ENCODE measurements at places on chromosomes 2 and 18.

DNA sequence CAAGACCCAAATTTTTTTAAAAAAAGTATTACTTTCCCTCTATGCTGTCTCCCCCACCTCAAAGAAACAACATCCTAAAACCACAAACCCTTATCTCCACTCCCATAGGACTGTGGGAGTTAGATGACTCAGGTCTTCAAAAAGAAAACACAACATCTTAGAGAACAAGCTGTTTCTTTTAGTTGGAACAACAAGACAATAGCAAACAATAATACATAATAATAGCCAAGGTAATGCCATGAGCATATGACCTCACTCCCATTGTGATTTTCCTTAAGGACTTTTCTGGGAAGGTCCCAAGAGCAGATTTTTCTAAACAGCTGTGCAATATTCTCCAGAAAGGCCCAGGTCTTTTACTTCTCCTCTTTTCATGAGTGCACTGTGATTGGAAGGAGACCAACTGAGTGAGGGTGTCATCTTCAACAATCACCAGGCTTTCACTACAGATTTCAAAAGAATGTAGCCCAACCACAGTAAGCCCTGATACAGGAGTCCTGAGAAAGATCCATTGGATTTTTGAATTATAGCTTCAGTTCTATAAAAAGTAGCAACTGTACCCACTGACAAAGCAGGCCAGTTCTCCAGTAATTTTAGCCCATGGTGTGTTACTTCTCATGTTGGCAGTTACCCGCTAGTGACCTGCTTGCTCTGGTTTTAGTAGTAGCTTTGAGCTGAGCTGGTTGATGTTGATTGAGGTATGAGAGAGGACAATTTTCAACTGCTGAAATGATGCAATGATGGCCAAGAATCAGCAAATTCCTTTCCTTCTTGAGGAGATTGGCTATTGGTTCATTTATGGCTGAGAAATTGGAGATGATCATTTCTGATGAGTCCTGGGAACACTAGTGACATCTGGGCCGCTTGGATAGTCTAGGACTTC is 144.5 kb upstream of the TCF4 start:
- DNase-seq, result no peak

DNA sequence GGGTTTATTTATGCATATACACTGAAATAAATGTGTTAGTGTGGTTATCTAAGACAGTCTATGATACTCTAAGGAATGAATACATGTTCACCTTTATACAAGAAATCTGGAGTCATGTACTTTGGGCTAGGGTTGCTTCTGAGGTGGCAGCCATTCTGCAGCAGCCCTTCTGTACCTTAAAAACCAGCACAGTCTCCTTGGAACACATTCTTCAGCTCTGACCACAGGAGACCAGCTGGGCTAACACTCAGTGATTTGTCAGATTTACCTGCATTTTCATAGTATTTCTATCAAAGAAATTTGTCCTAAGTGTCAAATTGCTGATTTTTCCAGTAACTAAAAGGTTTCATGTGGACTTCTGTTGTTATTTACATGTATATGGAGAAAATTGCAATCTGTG is 167.7 kb downstream of the CAMKMT start:
- no peak for DNase-seq

GRCh38 chr2:199757233-199757870 is 93.6 kb downstream of the FTCDNL1 start:
- no peak for DNase-seq

DNA sequence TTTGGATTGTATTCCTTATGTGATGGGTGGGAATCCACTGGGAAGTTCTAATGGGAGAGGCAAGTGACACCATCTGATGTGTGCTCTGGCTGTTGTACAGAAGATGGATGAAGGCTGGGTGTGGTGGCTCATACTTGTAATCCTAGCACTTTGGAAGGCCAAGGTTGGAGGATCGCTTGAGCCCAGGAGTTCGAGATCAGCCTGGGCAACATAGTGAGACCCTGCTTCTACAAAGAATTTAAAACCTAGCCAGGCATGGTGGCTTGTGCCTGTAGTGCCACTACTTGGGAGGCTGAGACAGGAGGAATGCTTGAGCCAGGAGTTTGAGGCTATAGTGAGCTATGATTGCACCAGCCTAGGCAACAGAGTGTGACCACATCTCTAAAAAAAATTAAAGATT is 10.6 kb upstream of the MSH6 start:
- DNase-seq, result no peak

GRCh38 chr18:57890266-57890665 is 87.2 kb upstream of the ATP8B1 start:
- no peak for DNase-seq

GRCh38 chr2:194526121-194526520 is 1130.9 kb upstream of the SLC39A10 start:
- DNase-seq, result no peak

DNA sequence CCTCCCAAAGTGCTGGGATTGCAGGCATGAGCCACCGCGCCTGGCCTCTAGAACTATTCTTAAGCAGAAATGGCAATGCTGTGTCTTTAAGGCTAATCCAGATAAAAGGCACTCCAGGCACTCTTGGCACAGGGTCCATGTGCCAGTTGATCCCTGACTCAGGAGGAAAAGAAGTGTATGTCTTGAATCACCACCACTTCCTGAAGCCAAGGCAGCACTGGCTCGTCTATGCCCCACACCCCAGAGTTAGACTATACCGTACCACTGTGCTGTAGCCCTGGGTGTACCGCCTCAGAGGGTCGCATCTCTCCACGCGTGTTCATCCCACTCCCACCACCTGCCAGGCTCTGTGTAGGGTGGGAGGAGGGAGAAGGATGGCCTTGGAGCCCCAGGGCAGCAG is 9.0 kb downstream of the TNFRSF11A start:
- DNase-seq, result no peak

GRCh38 chr2:173647681-173648311 is 293.1 kb downstream of the CDCA7 start:
- no peak for DNase-seq

- no peak for DNase-seq
Measured at GRCh38 chr18:48545757-48546321, 7.0 kb downstream of the CTIF start.

- no peak for DNase-seq
Measured at GRCh38 chr18:44651918-44652572, 28.6 kb upstream of the SETBP1 start.

GRCh38 chr2:55869637-55870325 is 53.8 kb downstream of the EFEMP1 start:
- DNase-seq, result no peak

GRCh38 chr2:207504513-207505170 is 25.1 kb upstream of the CREB1 start:
- DNase-seq, result no peak

DNA sequence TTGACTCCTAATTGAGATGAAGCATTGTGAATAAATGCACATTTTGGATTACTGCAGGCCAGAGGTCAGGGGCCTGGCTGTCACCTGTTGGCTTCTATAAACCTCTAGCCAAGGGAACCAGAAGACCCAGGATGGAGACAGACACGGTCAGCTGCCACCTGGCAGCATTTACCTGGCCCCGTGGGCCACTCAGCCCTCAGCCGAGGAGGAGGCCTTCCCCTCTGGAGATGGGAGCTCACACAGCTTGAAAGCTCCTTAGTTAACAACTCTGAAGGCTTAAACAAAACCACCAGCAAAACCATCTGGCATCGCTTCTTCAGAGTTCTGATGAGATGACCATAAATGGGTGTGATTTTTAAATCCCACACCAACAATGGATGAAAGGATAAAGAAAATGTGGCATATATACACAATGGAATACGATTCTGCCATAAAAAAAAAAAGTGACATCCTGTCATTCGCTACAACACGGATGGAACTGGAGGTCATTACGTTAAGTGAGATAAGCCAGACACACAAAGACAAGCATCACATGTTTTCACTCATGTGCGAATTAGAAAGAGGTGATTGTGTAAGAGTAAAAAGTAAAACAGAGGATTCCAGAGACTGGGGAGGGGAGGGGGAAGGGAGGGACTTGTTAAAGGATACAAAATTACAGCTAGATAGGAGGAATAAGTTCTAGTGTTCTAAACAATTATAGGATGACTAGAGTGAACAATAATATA is 218.4 kb downstream of the TMEM163 start:
- DNase-seq, result no peak

DNA sequence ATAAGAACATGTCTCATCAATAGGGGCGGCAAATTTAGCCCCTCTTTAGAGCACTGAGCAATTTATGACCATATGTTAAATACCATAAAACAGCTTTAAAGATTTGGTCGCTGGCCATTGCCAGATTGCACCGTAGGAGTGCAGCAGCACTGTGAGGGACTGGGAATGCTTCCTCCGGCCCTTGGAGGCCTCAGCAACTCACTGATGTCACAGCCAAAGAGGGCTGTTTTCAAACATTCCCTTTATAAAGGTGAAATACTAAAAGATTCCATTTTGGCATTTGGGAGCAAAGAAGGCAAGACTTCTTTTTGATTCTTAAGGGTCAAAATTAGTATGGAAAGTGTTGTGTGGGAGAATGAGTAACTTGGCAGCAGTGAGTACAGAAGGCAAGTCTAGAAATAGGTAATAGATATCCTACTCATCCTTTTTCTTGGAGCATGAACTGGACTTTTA is 63.7 kb downstream of the BABAM2 start:
- DNase-seq, result no peak

DNA sequence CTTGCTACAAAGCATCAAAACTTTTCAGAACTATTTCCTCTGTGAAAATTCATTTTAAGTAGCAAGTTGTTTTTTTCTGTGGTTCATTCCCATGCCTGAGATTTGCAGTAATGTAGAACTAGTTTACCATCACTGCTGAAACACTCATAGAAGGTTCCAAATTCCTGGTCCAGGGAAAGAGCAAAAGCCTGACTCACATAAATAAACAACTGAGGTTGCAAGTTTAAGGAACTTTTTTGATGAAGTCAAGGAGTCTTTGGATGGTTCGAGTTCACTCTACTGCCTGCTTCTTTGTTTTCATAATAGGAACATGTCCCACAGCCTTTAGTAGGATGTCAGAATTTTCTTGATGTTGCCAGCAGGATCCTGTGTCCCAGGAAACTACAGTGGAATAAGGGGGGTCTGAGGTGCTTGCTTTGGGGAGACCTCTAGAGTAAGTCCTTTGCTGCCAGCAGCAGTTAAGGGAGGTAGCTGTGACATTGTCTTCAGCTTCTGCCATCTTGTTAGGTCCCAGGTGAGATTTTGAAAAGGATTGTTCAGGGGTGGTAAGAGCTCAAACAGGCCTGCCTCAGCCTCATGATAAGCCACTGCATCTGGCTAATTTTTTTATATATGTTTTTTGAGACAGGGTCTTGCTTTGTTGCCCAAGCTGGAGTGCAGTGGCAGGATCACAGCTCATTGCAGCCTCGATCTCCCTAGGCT is 43.9 kb downstream of the ACSL3 start:
- no peak for DNase-seq

DNA sequence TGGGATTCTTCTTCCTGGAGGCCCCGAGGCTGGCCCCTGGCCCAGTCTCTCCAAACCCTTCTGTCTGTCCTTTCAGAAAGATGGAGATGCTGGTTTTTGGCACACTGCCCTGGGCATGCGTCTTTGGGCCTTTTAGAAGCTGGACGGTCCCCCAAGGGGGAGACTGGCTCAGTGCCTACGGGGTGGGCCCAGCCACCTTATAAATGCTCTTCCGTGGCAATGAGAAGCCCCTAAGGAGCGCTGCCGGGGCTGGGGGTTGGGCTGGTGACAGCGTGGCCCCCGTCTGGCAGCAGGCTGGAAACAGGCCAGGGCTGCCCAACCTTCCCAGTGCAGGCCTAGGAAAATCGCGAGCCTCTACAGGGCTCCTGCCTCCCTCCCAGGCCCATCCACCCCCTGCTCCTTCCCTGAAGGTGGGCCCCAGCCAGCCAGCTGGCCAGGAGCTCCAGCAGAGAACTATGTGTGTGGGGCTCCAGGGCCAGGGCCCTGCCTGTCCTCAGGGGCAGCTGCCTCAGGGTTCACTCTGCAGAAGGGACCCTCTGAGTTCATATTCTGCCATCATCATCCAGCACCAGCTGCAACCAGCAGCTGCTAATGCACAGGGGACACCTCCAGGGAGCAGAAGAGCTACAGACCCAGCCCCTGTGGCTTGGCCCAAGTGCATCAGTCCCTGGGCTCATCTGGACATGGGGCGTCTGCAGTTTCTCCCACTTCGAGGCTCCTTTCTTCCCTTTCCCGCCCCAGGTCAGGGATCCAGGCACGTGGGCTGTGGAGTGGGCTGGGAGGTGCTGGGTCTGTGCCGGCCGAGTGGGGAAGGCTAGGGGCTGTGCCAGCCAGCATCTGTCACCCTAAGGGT is 107.6 kb upstream of the OTOS start:
- no peak for DNase-seq

DNA sequence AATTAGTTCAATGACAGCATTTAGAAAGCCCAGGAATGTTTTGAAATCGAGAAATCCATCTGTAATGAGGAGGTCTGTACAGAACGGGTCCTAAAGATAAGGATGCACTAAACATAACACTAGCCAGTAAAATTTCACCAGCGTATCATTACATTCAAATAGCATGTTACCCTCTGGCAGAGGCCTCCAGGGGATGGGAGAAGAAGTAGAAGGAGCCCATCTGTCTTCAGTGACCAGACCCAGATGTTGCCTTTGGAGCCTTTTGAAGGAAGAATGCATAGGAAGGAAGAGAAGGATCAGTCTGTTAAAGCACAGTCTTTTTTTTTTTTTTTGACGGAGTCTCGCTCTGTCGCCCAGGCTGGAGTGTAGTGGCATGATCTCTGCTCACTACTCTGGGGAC is 86.1 kb upstream of the BCL2L11 start:
- no peak for DNase-seq

DNA sequence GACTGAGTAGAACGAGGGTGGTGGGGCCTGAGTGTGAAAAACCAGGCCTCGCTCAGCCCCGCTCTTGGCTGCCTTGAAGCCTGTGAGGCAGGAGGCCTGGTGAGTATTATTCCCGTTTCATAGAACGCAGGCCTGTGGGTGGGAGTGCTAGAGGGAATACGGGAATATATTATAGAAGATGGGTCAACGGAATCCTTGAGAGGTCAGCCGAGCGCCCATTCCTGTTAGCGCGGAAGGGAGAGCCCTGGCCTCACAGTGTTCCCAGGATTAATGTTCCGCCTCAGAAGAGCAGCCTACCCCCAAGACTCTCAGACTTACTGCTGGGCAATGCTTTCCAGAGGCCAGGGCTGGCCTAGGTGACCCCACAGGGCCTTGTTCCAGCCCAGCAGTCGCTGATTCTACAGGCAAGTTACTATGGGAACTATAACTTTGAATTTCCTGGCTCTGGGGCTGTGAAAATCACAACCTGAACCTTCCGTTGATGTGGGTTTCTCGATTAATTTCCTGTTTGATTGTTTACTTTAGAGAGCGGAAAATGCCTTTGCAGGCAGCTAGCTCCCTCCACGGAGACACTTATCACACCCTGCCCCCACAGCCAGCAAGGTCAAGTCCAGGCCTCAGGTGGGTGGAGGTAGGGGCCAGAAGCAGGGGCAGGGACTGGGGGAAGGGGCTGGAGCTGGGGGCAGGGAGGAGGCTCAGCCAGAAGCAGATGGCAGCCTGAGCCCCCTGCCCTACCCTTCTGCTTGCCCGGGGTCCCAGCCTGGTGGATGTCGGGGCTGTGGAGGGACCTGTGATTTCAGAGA is 108.3 kb downstream of the SMAD7 start:
- no peak for DNase-seq

GRCh38 chr18:77138270-77138669 is 5.7 kb upstream of the MBP start:
- no peak for DNase-seq

GRCh38 chr18:27582760-27583412 is 397.8 kb upstream of the CHST9 start:
- DNase-seq, result no peak

Data from activated T-cell treated with anti-CD3 and anti-CD28 coated beads, Interleukin-2, amount 50 U/mL, for 24 hours (primary cell).